ENCODE measurements at places on chromosomes 6 and 20.

DNA sequence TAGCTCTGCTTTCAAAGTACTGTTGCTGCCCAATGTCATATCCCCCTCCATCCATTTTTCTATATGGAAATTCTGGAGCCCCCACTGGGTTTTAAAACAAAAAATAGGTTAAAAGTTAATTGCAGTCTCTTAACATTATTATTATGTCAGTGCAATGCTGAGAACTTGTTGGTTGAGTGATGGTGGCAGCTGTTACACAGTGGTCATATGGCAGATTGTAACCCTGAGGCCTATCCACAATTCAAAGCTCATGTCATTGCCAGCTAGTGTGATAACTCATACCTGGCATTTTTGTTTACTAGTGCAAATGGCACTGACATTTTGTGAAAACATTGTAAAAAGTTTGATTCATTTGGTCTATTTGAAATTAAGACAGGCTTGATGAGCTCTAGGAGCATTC is 305.7 kb upstream of the FLRT3 start:
- no peak for DNase-seq

DNA sequence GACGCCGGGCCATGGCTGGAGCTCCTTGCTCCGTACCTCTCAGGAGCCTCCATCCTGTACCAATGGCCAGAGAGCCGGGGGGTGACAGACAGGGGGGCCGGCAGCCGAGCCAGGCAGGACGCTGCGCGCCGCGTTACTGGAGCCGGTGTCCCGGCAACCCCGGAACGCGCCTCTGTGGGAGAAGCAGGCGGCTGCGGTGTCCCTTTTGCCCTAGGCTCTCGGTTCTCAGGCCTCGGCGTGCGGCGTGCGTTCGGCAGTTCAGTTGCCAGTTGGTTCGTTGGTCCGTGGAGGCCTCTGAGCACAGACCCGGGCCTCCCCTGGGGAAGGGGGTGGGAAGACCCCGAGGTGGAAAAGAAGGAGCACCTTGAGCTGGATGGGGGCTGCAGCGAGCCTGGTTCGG is at the start of gene SPATS1:
TSS of gene SPATS1 (plus strand) at position 162 of the 400 bp plus-strand sequence. CDS start 446 bp downstream, outside the sequence.
- no peak for DNase-seq

GRCh38 chr6:72761761-72762160 is 139.9 kb downstream of the KCNQ5 start:
- no peak for DNase-seq

GRCh38 chr20:55964790-55965189 is 40.5 kb downstream of the CBLN4 start:
- no peak for DNase-seq

GRCh38 chr6:116596815-116597214 is 19.5 kb upstream of the RSPH4A start:
- no peak for DNase-seq

DNA sequence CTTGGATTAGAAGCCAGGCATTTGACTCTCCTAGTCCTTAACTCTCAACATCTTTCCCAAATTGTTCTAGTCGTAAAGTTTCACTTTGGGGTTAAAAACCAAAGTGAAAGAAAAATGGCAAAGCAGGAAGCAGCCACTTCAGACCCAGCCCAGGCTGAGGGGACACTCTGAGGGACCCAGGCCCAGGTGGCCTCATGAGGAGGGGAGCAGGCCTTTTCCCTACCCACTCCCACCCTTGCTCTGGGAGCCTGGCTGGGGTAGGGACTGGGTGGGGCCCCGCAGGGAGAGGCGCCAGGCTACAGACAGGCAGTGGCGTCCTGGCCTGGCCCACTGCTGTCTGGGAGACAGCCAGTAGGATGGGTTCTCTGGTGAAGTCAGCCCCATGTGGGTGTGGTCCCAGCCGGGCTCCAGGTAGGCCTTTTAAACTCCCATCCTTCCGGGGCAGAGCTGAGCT is 68.7 kb upstream of the MYL9 start:
- DNase-seq, result no peak

- DNase-seq, result no peak
These were observed 7.1 kb upstream of the PMEPA1 start for GRCh38 chr20:57716901-57717300.

GRCh38 chr20:49276961-49277785 is 684 bp downstream of the ZNFX1 start:
- no peak for DNase-seq

DNA sequence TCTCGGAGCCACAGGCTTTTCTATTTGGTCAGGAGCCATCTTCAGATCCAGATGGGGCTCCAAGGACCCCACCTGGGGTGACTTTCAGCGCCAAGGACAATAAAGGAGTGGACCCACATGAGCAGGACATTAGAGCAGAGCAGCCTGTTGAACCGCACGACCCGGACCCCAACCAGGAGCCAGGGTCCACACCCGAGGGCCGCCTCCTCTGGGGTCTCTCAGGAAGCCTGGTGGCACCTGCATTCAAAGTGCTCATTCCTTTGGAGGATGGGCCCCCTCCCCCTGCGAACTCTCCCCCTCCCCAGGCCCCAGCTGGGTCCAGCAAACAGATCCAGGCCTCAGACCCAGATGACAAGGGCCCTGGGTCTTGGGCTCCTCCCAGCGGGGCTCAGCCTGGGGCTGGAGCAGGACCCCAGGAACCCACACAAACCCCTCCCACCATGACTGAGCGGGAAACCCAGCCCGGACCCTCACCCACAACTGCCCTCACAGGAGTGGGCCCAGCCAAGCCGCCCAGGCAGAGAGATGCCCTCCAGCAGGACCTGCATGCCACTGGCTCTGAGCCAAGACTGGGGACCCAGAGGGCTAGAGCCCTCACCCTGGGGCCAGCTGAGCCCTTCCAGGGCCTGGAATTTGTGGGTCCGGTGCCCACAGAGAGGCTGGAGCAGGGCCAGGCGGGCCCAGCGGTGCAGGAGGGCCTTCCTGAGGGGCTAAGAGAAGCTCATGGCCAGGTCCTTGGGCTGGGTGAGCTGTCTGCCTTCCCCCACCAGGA is 23.9 kb downstream of the RAB44 start:
- DNase-seq, result no peak

DNA sequence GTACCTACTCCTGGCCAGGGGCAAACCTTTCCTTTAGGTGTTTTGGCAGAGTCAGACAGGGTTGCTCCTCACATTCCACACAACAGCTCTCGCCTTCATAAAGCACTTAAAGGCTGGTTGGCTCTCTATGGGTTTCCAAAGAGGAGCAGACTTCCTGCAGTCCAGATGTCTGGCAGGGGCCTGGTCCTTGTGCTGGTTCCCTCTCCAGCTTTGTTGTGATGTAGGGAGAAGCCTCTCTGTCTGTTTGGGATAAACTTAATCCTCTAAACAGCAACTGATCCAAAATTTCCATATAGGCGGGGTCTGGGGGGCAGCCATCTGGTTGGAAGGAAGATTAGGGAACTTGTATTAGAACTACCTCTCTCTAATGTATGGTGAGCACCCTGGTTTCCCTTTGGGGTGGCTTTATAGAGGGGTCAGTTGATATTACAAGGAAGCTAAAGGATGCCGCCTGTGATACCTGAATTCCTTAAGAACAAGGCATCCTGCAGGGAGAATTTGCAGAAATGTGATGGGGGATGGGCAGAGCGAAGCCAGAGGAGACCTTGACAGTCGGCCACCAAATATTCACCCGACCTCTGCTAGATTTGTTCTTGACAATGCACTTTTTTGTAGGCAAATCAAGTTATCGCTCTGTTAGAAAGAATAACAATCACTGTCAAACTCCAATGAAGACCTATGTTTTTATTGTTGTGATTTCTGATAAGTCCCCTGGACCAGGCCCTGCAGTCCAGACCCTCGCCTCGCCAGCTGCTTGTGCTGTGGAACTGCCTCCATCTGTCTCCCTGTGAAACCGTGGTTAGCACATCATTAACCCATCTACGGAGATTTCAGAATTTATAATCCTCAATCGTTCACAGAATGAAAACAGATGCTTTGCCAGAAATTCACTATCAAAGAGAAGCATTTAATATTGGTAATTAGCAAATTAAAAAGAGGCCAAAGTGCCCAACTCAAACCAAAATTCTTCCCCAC is 94.0 kb upstream of the RALGAPA2 start:
- no peak for DNase-seq

GRCh38 chr6:139010674-139011073 is 17.9 kb upstream of the ABRACL start:
- DNase-seq, result no peak

GRCh38 chr20:40892642-40893041 is 136.0 kb upstream of the TOP1 start:
- DNase-seq, result no peak

DNA sequence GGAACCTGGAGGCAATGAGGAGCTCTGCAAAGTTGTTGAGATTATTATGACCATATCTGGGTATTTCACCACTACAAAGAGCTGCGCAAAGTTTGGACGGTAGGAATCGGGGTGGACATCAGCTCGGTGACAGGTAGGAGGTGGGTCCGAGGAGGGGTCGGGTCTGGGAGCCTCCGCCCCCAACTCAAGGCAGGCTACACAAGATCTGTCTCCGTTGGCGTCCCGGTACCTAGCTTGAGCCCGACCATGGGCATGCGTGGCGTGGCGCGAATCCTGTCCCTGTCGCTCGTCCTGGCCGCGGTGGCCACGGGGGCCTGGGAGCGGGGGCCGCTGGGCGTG is 40.2 kb upstream of the ZNFX1 start:
- DNase-seq, result no peak
